ENCODE measurements at places on chromosomes 6 and 20. TPM values are rescaled to one million over a fixed set of nuclear protein-coding genes. Genes with fewer than 3 reads are reported as not detected.

GRCh38 chr20:38199501-38200390, 34.7 kb upstream of the TGM2 start:
- H3K27me3 ChIP-seq: no peaks in the 10 kb centered on the region
- no peak for DNase-seq
- H3K4me1 ChIP-seq: peaks cover 2% of the 10 kb centered on the region
- H3K27ac ChIP-seq: no peak overlapping the region
- no peak overlapping the region for H3K4me3 ChIP-seq

- H3K27ac ChIP-seq: no peak overlapping the region
- no peaks in the 10 kb centered on the region for H3K4me1 ChIP-seq
- DNase-seq: no peak
These were observed 28.8 kb upstream of the ME1 start for GRCh38 chr6:83459663-83460062.

The LY6G6D gene
- not detected for total RNA-seq

The CST2 gene
- not detected for total RNA-seq

Measured in thoracic aorta (tissue), 2 donors.